ENCODE measurements at places on chromosomes 13 and 19. TPM values are rescaled to one million over a fixed set of nuclear protein-coding genes. Genes with fewer than 3 reads are reported as not detected.

- no peaks in the 10 kb centered on the region for H3K36me3 ChIP-seq
- H3K4me3 ChIP-seq, result no peak overlapping the region
- no peak for DNase-seq
These were observed 435.1 kb upstream of the PCDH20 start for GRCh38 chr13:61850794-61851193.

DNA sequence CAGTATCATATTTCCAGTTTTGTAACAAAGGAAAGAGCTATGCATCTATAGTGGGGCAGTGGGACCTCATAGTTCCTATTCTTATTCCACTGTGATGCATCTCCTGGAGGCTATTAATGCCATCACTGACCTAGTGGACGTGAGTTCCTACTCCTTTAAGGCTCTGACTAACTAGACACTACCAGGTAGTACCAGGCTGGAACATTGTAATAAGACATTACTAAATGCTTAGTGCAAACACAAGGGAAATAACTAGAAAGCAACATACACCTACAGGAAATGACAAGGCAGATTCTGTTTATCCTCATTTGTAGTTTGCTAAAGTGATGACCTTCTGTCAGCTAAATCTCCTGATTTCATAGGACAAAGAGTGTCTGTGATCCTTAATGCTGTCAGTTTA, 192.5 kb downstream of the POSTN start:
- no peak for DNase-seq
- no peaks in the 10 kb centered on the region for H3K4me1 ChIP-seq
- H3K27me3 ChIP-seq, result no peaks in the 10 kb centered on the region
- H3K36me3 ChIP-seq, result no peaks in the 10 kb centered on the region
- H3K27ac ChIP-seq, result no peak overlapping the region

PSG3 gene
- 0.03 TPM for polyA plus RNA-seq

MTRF1 gene
- polyA plus RNA-seq, result 11.9 TPM

ZNF491 gene
- polyA plus RNA-seq, result 1.9 TPM

Data from small intestine (tissue), 16 donors.